ENCODE measurements at places on chromosomes 7 and 10.
A peak's percentile ranks its signal among the peaks of the same experiment; 100 is the strongest.

DNA sequence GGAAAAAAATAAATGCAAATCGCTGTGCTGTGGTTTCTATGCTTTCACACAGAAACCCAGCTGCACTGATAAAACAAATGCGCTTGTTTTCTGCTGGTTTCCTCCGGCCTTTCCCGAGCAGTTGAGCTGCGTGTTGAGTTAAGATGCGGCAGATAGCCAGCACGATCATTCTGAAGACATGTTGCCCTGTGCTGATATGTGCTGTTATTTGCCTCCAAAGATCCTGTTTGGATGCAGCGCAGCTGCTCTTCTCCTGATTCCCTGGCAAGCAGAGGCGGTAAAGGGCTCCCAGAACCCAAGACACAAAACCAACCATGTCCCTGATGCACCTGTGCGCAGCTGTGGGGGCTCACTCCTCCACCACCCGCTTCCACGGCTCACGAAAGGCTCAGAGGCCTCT, 225.4 kb downstream of the PAXIP1 start:
- DNase-seq: no peak

- peak; percentile 4 for DNase-seq
Measured at GRCh38 chr10:30784524-30784896, 155.0 kb upstream of the LYZL2 start.

DNA sequence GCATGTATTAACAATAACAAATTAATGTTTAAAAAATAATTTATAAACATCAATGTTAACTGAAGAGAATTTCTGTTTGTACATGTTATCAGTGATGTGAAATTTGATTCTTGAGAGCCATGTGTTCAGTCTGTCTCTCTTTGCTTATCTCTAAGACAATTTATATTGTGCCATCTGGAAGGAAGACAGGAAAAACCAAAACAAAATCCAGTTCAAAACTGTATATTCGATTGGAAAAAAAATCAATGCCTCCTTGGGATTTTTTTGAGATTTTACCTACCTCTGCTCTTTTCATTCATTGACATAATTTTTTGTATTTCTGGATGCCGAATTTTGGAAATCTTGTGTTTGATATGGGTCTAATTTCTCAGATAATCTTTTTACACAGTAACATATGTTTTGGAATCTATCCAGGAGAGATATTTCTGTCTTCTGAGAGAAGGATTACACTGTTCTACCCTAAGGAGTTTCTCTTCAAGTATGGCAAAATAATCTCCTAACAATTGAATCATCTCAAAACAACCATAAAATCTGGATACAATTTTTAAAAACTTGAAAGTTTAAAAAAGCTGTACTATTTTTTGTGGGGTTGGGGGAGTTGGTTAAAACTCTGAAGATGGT, 311.9 kb upstream of the GNAI1 start:
- DNase-seq: no peak

DNA sequence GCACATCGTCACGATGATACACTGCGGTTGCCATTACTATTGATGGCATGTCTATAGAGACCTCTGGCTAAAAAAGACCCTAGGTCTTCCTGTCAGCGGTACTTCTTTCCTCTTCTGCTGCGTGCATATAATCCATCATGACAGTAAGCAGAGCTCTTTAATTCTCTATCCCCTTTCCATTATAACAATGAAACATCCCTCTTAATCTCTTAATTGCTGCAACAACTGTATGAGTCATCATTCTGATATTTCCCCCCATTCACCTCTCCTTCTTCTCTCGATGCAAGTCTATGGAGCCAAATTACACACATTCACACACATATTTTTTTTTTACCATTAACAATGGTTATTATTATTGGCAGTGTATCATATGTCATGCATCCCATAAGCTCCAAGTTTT, 45.2 kb upstream of the AKR1E2 start:
- no peak for DNase-seq

GRCh38 chr7:72408966-72409637, 3.0 kb downstream of the CALN1 start:
- no peak for DNase-seq

DNA sequence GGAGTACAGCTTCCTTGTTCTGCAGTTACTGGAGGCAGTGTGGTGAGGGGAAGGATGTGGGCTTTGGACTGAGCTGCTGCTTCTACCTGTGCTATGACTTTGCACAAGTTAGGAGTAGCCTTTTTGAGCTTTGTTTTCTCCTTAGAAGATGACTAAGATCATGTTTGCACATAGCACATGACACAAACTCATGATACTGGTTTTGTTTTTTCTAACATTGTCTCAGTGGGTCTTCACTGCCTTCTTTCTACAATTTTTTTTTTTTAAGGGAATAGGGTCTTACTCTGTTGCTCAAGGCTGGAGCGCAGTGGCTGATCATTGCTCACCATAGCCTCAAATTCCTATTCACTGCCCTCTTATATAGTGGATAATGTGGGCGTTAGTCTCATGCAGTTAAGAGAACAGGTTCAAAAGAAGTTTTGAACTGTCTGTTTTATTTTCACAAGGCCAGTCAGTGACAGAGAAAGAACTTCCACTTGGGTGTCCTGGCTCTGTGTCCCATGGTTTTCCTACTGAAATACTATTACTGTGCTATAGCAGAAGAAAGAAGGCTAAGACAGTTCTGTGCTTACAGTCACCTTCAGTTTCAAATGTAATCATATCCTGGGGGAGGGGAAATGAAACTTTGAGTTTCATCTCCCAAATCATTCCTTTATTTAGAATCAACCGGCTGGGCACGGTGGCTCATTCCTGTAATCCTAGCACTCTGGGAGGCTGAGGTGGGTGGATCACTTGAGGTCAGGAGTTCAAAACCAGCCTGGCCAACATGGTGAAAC, 72.0 kb downstream of the KAT6B start:
- DNase-seq: no peak

GRCh38 chr7:132655131-132655727, 79.0 kb upstream of the PLXNA4 start:
- no peak for DNase-seq

All from trophoblast cell (in vitro differentiated cells and primary cell).